WERI-Rb-1 (cell line): ENCODE measurements at places on chromosomes 3 and 15.

GRCh38 chr3:45940781-45941365, 2.4 kb upstream of the CXCR6 start:
- DNase-seq = no peak

GRCh38 chr15:47932951-47933641, 187.7 kb upstream of the SLC24A5 start:
- no peak for DNase-seq

GRCh38 chr15:74592222-74592621, 23.4 kb upstream of the CLK3 start:
- DNase-seq = no peak

- no peak for DNase-seq
Measured at GRCh38 chr3:156455839-156456238, 99.1 kb downstream of the SSR3 start.

- no peak for DNase-seq
Measured at GRCh38 chr15:95884276-95884675, 446.2 kb upstream of the NR2F2 start.

- DNase-seq = no peak
Measured at GRCh38 chr15:90564051-90564450, 34.3 kb downstream of the CRTC3 start.

DNA sequence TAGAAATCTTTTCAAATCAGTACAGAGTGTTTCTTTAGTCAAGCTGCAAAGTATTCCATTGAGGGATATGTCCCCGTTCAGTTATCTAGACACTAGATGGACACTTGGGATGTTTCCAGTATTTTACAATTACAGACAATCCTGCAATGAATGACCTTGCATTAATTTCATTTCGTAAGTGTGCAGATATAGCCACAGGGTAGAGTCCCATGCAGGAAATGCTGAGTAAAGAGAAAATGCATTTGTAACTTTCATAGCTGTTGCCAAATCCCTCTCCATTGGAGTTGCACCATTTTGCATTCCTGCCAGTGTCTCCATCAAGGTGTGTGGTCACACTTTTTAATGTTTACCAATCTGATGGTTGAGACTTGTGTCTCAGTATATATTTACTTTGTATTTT, 92.5 kb downstream of the LIPC start:
- DNase-seq = no peak

DNA sequence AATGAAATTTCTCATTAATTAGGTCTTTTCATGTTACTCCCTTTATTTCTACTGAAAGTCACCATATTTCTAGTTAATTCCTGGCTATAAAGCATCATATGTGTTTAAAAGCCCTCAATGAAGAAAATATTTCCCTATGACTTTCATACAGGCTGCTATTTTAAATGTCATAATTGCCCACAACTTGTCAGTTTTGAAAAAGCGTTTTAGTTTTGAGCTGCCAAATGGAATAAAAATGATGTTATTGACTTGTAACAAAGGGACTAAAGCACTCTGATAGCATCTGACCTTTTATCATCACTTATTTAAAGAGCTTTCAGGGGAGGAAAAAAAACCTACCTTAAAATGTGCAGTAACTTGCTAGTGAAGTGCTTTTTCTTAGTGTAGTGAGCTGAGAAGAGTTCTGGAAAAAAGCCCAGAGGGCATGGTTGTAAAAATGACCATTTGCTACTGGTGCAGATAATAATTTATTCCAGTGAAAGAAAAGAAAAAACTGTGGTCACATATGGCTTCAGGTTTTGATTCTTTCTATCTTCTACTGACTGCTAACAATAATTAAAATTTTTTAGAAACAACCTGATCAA, 877.2 kb downstream of the CADM2 start:
- no peak for DNase-seq

DNA sequence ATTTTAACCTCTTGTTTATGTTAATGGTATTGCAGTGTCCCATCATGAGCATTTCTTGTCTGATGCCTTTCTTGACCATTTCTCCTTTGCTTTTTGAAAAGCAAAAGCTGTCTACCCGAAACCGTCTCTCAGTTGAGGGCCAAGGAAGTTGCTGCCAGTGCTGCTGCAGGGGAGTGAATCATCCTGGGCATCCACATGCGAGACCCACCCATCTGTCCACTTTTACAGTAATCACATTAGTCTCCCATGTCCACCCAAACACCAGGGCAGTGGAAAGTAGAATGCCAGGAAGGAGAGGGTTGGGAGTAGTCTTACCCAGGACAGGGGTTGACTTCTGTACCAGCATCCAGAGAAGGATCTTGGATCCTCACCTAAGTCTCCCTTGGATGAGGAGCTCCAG, 48.6 kb upstream of the TEX264 start:
- DNase-seq = no peak

- DNase-seq = no peak
Measured at GRCh38 chr3:127590282-127590592, 296 bp downstream of the TPRA1 start.

- DNase-seq = no peak
Measured at GRCh38 chr3:89332793-89333192, 225.4 kb downstream of the EPHA3 start.

DNA sequence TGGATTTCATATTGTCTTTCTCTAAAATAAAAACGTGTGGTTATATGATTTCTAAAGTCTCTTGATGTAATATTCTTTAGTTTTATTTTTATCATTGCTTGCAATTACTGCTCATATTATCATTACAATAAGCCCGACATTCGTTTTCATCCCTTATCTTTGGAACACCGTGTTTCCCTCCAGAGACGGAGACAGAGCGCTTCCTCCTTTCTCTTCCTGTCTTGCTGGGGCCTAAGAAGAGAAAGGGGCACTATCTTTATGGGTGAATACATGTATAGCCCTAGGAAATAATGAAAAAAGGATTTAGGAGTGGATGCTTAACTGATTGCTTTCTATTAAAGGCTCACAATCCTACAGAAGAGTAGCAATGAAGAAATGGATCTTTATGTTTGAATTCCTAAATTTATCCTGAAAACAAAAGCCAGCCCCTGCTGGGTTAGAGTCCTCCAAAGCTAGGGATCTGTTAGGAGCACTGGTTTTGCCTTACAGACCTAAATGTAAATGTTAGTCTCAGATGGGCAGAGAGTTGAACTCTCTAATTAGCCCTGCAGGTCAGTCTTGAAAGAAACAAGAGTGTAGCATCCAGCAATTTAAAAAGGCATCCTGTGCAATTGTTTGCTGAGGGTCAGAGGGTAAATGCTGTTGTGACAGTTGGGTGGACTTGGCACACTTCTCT, 145.1 kb downstream of the TP63 start:
- no peak for DNase-seq

DNA sequence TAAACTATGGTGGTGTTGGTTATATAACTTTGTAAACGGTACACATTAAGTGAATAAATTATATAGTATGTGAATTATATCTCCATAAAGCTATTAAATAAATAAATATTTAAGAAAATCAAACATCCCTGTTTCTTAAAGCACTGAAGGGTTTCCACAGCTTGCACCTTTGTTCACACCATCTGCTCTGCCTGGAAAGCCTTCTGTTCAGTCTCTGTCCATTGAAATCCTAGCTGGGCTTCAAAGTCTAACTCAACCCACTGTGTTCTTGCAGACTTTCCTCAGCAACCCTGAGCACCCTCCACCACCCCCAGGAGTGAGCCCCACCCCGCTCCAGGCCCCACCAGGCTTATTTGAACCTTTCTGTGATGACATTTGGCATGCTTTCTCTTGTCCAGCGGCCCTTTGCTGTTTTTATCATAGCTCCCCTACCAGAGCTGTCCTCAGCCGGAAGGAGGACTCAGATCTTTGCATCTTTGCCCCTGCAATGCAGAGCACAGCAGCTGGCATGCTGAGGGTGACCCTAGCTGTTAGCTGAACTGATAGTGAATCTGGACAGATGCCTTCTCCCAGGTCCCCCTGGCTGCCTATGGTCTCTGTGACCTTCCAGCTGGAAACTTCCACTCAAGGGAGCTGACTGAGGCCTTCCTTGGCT, 105.2 kb downstream of the DAPK2 start:
- DNase-seq = peak; percentile 36

- no peak for DNase-seq
Measured at GRCh38 chr15:88580532-88580931, 34.1 kb upstream of the DET1 start.

DNA sequence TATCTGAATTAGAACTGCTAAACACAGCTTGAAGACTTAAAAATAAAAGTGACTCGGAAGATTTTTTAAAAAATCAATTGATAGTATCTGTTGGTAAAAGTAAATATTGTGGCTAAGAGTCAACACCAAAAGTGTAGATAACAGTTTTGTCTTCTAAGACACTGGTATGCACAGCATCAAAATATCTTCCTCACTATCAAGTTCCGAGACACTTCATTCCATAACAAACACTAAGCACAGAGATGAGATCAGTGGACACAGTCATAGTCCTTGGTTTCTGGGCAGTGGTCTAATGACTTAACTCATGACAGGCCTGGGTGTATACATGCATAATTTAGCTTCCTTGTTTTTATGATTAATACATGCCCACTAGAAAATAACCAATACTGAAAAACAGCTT, 63.2 kb downstream of the PXYLP1 start:
- DNase-seq = no peak

GRCh38 chr3:49844464-49845183, 11.7 kb downstream of the TRAIP start:
- no peak for DNase-seq

DNA sequence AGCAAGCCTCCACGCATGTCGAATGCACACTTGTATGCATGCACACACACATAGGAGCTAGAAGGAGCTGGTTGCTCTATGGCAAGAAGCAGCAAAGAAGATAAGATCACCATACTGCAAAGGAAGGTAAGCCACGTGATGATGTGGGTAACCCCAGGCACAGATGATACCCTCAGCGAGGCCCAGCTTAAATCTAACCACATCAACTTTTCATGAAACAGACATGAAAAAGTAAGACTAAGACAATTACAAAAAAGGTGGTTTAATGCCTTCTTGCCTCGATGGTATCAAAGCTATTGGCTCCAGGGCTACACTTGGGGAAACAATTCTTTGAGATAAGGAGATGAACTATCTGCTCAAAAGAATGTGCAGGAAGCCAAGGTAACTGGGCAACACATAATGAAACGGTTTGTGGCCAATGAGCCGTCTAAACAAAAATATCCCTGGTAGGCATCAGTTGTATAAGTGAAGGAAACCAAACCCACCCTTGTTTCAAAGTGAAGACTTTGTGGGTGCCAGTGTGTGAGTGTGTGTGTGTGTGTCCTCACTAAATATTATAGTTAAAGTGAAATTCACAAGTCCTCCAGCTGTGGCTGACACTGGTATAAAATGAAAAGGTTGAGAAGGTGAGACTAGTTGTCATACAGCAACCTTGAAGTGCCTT, 365.7 kb upstream of the ICE2 start:
- DNase-seq = no peak

- no peak for DNase-seq
Measured at GRCh38 chr15:67512140-67512539, 8.8 kb upstream of the C15orf61 start.

DNA sequence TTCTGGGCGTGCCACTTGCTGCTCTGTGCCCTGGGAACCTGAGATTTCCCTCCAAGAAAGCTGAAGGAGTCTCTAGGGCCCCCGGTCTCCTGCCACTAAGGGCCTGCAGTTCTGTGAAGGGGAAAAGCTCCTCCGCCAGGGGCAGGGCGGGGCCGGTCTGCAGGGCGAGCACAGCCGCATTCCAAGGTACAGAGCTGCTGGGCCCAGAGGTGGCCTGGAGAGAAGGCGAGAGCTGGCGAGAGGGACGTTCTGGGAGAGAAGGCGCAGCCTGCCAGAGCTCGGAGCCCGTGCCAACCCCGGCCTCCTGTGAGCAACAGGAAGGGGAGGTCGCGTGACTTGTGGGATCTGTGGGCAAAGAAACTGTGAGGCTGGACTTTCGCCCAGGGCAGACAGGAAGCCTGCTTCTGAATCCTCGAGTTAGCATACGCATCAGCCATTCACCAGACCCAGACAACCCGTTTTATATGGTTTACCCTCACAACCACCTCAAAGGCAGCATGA, 500.4 kb downstream of the SHQ1 start:
- DNase-seq = no peak

- DNase-seq = no peak
Measured at GRCh38 chr3:26237036-26237682, 385.4 kb upstream of the LRRC3B start.

- DNase-seq = no peak
Measured at GRCh38 chr3:4977853-4978203, 1.4 kb upstream of the BHLHE40 start.

GRCh38 chr3:13167829-13168228, 94.6 kb upstream of the IQSEC1 start:
- DNase-seq = no peak

DNA sequence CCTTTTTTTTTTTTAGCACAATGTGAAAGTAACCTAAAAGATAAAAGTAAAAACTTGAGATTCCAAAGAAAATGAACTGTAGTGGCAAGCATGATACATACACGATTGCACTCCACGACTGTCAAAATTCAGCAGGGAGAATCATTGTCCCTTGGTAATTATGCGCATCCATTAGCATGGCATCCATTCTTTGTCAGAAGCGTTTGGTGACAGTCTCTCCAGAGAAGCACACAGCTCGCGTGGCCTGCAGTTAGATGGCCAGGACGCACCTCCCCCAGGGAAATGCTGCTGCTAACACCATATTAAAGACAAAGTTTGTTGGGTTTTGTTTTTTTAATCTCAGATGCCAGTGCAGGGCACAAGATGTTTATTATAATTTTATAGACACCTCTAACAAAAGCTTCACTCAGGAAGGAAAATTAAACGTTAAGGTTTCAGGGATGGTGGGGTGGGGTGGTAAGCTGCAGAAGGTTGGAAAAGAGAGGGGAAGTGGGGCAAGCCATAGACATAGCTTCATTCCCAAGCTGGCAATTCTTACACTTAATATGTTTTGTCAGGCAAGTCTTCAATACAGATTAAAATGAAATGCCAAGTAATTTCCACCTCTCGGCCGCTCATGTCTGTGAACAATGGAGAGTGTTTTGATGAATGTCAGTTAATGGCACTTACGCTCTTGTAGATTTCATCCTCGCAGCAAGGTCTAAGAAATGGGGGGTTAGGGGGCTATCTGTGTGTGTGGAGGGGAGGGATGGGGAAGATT, 142.8 kb upstream of the TOPAZ1 start:
- DNase-seq = no peak

- DNase-seq = no peak
Measured at GRCh38 chr15:47568030-47568429, 149.3 kb upstream of the SEMA6D start.

GRCh38 chr3:27613846-27614500, 108.2 kb downstream of the EOMES start:
- no peak for DNase-seq

- DNase-seq = no peak
Measured at GRCh38 chr15:85559530-85559929, 179.1 kb downstream of the AKAP13 start.

GRCh38 chr3:187836823-187837770, 91.8 kb upstream of the BCL6 start:
- no peak for DNase-seq

DNA sequence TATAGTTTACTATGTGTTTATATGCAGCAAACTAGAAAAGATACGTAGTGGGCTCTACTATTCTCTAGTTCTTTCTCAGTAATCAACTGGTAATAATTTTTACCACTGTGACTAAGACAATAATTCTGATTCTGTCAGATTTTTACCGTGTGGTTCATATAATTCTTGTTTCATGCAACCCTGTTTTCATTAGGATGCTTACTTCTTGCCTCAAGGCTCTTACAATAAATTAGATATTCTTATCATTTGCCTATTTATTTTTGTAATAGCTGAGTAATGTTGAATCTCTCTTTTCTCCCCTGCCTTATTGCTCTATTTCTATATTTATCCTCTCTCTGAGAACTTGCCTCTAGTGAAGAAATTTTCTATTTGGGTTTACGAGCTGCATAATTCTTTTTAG, 524.7 kb downstream of the NAALADL2 start:
- no peak for DNase-seq
